ENCODE measurements at places on chromosomes 5 and 9. TPM values are rescaled to one million over a fixed set of nuclear protein-coding genes. Genes with fewer than 3 reads are reported as not detected.
A peak's percentile ranks its signal among the peaks of the same experiment; 100 is the strongest.

Gene TRIM14
- 8.6 TPM for total RNA-seq

Gene GRIN1
- total RNA-seq = not detected

GRCh38 chr5:60026161-60026560 is 132.6 kb upstream of the PDE4D start:
- no peaks in the 10 kb centered on the region for H3K27me3 ChIP-seq
- no peak for DNase-seq
- H3K4me1 ChIP-seq = no peaks in the 10 kb centered on the region
- no peak overlapping the region for H3K27ac ChIP-seq
- no peak overlapping the region for H3K4me3 ChIP-seq

DNA sequence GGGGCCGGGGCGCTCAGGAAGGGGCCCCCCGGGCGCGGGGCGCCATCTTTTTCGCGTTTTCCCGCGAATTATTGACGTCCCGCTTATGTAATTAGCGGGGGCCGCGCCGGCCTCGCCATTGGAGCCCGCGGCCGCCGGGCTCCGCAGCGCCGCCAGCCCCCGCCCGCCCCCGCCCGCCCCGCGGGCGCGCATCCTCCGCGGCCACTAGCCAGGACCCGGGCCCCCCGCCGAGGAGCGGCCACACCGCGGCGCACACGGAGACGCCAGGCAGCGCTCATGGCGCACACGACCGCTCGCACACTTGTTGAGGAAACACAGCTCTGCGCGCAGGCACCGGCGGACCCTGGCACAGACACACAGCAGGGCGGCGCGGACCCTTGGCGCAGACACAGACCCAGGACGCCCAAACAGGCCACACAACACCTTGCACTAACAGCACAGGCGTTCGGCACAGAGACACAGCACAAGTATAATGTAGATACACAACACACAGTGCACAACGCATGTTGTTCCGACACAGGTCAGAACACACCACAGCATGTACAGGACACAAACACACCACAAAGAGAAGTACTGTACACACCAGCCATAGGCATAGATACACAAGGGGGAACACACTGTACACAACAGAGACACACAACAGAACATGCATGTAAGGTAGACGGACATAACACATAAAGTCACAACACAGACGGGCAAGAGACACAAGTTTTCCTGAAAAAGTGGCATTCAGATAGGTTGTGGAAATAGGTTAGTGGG is 467 bp upstream of the PHF19 start:
- H3K4me3 ChIP-seq = peak overlapping the region; percentile 60
- peak; percentile 56 for DNase-seq
- peaks cover 9% of the 10 kb centered on the region for H3K36me3 ChIP-seq
- peak overlapping the region; percentile 88 for H3K27ac ChIP-seq
- peaks cover 8% of the 10 kb centered on the region for H3K4me1 ChIP-seq

- no peak for DNase-seq
- no peaks in the 10 kb centered on the region for H3K27me3 ChIP-seq
- H3K27ac ChIP-seq = no peak overlapping the region
- no peak overlapping the region for H3K4me3 ChIP-seq
Observed at GRCh38 chr5:97955450-97955849, 772.4 kb upstream of the RIOK2 start.

- H3K4me3 ChIP-seq = no peak overlapping the region
- H3K4me1 ChIP-seq = peaks cover 22% of the 10 kb centered on the region
- no peak overlapping the region for H3K27ac ChIP-seq
- peaks cover 2% of the 10 kb centered on the region for H3K27me3 ChIP-seq
- DNase-seq = no peak
- peaks cover 2% of the 10 kb centered on the region for H3K36me3 ChIP-seq
Observed at GRCh38 chr5:177089825-177090641, 3.3 kb downstream of the FGFR4 start.

DNA sequence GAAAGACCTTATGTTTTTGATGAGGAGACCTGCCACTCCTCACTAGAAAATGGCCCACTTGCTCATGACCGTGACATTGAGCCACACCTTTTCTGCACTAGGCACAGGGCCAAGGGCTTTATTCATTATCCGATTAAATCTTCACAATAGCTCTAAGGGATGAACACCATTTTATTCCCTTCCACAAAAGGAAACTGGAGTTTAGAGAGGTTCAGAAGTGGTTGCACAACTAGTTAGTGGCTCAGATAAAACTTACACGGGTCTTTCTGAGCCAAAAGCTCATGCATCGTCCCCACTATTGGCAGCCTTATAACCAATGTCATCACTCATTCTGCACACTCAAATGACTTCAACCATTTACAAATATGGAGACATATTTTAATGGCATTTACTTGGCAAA is 39.4 kb downstream of the SUSD1 start:
- H3K4me3 ChIP-seq = no peak overlapping the region
- H3K36me3 ChIP-seq = peaks cover 1% of the 10 kb centered on the region
- no peaks in the 10 kb centered on the region for H3K4me1 ChIP-seq
- no peaks in the 10 kb centered on the region for H3K27me3 ChIP-seq
- DNase-seq = peak; percentile 71
